ENCODE measurements at places on chromosomes 4 and X.

DNA sequence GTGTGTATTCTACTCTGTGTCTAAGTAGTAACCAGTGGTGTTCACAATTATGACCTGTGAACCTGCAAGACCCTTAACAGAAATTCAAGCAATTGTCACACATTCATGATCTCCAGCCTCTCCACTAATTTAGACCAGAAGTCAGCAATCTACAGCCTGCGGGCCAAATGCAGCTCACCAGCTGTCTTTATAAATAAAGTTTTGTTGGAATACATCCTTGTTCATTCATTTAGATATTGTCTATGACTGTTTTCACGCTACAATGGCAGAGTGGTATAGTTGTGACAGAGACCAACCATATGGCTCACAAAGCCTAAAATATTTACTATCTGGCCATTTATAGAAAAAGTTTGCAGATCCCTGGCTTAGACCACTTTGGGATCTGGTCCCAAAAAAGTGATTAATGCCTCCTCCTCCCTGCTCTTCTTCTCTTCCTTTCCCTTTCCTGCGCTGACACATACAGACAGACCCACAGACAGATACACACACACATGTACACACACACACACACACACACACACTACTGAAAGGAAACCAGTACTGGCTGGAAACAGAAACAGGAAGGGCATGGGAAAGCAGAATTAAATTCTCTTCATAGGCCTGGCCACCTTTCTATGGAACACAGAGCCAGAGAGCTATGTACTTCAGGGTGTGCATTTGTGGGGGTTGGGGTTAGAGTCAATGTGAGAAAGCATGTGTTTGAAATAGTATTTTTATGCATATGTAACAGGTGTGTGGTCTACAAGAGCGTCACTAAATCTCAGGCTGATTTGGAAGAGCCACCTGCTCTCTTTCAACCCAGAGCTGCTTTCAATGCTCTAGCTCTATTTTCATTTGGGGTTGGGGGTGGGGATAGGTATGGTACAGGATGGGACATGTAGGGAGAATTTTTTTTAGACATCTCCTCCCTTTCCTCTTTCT lies 49.7 kb upstream of the TMEM164 start:
- no peak for DNase-seq

DNA sequence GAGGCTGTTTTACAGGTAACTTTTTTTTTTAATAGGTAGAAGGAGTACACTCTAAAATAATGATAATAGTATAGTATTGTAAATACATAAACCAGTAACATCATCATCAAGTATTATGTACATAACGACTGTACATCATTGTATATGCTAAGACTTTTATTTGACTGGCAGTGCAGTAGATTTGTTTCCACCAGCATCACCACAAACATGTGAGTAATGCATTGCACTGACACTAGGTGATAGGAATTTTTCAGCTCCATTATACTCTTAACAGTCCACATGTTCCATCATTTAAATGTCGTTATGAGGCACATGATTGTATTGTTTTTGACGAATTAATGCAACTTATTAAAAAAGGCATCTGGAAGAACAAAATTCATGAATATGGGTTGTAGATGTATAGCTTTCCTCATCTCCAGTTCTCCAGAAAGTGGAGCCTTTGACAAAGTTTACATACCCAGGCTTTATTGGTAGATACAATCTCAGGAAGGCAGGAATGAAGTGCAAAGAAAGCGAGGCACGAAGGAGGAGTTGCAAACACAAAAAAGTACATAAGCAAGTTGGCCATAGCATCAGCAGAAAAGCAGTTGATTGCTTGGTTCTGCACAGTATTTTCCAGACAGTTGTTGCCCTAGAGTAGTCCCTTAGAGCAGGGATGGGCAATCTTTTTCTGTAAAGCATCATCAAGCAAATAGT lies 336.9 kb upstream of the NR3C2 start:
- no peak for DNase-seq

DNA sequence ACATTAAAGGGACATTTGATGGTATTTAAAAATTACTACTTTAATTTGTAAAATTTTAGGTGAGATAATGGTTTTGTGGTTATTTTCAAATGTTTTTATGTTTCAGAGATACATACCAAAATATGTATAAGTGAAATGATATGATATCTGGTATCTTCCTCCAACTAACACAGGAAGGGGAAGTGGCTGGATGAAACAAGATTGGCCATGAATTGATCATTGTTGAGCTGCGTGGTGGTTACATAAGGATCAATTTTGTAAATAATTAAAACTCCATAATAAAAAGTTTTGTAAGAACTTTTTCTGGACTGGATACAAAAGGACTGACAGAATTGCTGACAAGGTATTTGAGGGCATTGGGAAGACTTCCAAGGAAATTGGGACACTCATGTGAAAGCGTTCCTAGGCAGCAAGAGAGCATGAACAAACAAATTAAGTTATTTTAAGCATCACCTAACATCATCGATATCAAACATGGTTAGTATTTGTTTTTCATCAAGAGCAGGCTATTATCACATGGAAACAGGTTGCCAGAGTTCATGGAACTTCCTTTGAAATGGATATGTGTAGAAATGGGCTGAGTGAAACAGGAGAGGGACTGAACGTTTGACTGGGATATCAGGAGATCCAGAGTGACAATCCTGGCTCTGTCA lies 4.4 kb upstream of the PGM2 start:
- DNase-seq, result no peak

DNA sequence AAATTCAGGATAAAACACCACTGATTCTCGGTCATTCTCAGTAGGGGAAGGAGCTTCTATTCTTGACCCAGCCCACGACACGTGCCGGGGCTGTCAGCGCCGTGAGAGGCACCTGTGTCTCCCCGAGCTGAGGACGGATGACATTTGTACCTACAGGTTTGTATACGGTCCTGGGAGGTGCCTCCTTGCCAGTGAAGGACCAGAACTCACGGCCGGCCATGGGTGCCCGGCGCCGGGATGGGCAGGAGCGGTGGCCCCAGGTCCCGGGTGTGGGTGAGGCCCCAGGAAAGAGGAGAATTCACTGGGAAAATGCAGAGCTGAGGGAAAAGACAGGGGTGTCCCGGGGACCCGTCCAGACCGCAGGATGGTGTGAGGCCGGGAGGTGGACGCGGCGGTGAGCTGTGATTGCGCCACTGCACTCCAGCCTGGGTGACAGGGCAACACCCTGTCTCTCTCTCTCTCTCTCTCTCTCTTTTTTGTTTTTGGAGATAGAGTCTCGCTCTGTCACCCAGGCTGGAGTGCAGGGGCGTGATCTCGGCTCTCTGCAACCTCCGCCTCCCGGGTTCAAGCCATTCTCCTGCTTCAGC lies 48.9 kb upstream of the PPP2R3B start:
- no peak for DNase-seq

- DNase-seq, result no peak
Observed at GRCh38 chr4:20870436-20870835, 170.2 kb downstream of the PACRGL start.

- DNase-seq, result no peak
Observed at GRCh38 chr4:7995135-7995534, 55.5 kb upstream of the AFAP1 start.

DNA sequence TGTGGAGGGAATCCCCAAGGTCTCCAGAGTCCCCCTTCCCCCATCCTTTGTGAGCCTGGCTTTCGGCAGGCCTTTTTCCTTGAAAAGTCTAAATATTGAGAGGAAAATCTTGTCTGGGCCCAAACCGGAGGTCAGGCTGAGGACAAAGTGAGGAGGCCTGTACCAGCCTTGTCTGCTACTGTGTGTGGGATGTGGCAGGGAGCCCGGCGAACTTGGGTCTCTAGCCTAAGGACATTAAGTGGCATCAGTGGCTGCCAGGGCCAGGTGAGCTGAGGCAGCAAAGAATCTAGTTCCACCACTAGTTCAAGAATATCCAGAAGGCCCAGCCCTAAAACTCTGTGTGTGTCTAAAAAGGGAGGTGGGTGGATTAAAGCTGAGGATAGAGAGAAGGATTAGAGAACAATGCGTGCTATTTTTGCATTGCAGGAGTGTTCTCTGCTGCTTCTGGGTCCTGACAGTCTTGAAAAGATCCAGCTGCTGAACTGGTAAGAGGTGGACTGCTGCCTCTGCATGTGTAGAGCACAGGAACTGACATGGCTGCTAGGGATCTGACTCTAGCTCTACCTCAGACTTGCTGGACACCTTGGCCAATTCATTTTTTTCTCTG lies 1.2 kb upstream of the AMER1 start:
- no peak for DNase-seq
